GM23248 (cell line): ENCODE measurements at places on chromosomes 5 and 9. TPM values are rescaled to one million over a fixed set of nuclear protein-coding genes. Genes with fewer than 3 reads are reported as not detected.
A peak's percentile ranks its signal among the peaks of the same experiment; 100 is the strongest.

- H3K27ac ChIP-seq = 0 out of 2 replicates have a peak overlapping the region, but pooled peaks have one; percentile 1
- peak; percentile 23 for DNase-seq
- no peaks in the 10 kb centered on the region; the same call in 1 of the 2 replicates for H3K36me3 ChIP-seq
- peaks cover 21% of the 10 kb centered on the region for H3K4me1 ChIP-seq
- no peak overlapping the region for H3K4me3 ChIP-seq
These were observed 14.2 kb upstream of the MXD3 start for GRCh38 chr5:177325868-177326381.

The CDH12 gene
- not detected in 2 replicates for polyA plus RNA-seq

- H3K4me1 ChIP-seq = peaks cover 34% of the 10 kb centered on the region
- peaks cover 2% of the 10 kb centered on the region; the same call in 1 of the 2 replicates for H3K36me3 ChIP-seq
- H3K27me3 ChIP-seq = no peaks in the 10 kb centered on the region
- H3K4me3 ChIP-seq = no peak overlapping the region
- H3K27ac ChIP-seq = peak overlapping the region; percentile 87
- no peak for DNase-seq
These were observed 2.9 kb downstream of the AKNA start for GRCh38 chr9:114384836-114385396.

DNA sequence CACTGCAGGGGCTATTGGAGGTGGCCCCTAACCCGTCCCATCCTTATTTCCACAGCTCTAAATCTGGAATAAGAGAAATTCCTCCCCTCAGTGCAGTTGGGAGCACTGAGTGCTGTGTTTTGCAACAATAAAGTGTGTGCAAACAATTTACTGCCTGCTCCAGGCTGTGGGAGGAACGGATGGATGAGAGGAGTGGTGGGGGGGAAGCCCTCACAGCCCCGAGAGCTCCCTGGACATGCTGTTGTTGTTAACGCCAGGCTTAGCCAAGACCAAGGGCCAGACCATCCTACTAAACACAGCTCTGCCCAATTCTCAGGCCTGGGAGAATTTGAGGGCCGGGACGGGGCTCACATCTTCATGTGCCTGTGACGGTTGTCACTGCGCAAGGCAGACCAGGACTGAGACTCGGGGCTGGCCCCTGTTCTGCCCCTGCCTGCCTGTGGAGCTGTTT lies 200.2 kb downstream of the DAB2IP start:
- H3K27me3 ChIP-seq = no peaks in the 10 kb centered on the region
- no peak for DNase-seq
- no peaks in the 10 kb centered on the region for H3K4me1 ChIP-seq
- no peak overlapping the region for H3K4me3 ChIP-seq
- H3K27ac ChIP-seq = no peak overlapping the region

DNA sequence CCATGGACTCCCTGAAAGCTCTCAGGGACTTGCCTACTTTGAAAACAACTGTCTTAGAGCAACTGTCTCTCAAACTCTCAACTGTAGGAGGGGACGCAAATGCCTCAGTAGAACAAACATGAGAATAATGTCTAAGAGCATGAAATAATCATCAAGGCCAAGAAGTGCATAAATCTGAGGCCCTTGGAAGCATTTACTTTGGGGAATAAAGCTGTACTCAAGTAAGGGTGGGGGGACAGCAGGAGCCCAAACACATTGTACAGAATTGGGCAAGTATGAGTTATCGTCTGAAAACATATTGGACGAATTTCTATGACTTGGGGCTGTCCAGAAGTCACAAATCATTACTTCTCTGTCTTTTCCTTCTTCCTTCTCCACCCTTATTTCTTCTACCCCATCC lies 96.3 kb upstream of the HMHB1 start:
- H3K36me3 ChIP-seq = no peaks in the 10 kb centered on the region
- no peaks in the 10 kb centered on the region for H3K27me3 ChIP-seq
- peaks cover 39% of the 10 kb centered on the region for H3K4me1 ChIP-seq
- no peak for DNase-seq
- no peak overlapping the region for H3K27ac ChIP-seq

- no peaks in the 10 kb centered on the region for H3K36me3 ChIP-seq
- H3K4me1 ChIP-seq = peaks cover 44% of the 10 kb centered on the region
- peak overlapping the region; percentile 49 for H3K4me3 ChIP-seq
- DNase-seq = peak; percentile 89
- peak overlapping the region; percentile 82 for H3K27ac ChIP-seq
- H3K27me3 ChIP-seq = no peaks in the 10 kb centered on the region
These were observed 185.8 kb downstream of the CD180 start for GRCh38 chr5:67010684-67011409.

DNA sequence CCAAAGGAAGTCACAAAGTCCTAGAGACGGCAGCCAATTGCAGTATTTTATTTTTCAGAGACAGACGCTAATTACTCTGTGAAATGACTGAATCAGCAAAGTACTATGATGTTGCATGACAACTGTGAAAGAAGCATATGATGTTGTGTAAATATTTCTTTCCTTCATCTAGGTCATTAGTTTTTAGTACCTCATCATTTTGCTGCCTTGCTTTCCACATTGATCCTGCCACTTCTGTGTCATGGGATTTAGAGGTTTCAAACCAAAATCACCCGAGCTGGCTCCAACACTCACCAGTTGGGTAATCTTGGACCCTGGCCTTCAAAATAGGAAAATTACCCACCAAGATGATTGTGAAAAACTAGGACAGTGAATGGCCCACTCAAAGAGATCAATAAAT lies 585.2 kb downstream of the ACTL7B start:
- no peaks in the 10 kb centered on the region for H3K36me3 ChIP-seq
- H3K4me1 ChIP-seq = peaks cover 10% of the 10 kb centered on the region
- H3K27me3 ChIP-seq = no peaks in the 10 kb centered on the region
- DNase-seq = no peak
- H3K27ac ChIP-seq = no peak overlapping the region
- no peak overlapping the region for H3K4me3 ChIP-seq

The NXNL2 gene
- polyA plus RNA-seq = 0.48 and 1.4 TPM in 2 replicates

The LCN15 gene
- polyA plus RNA-seq = not detected in 2 replicates

GRCh38 chr5:65902104-65902503 lies 24.3 kb upstream of the ERBIN start:
- H3K36me3 ChIP-seq = no peaks in the 10 kb centered on the region
- H3K4me1 ChIP-seq = no peaks in the 10 kb centered on the region
- H3K27ac ChIP-seq = no peak overlapping the region
- H3K27me3 ChIP-seq = no peaks in the 10 kb centered on the region
- DNase-seq = no peak
- H3K4me3 ChIP-seq = no peak overlapping the region

DNA sequence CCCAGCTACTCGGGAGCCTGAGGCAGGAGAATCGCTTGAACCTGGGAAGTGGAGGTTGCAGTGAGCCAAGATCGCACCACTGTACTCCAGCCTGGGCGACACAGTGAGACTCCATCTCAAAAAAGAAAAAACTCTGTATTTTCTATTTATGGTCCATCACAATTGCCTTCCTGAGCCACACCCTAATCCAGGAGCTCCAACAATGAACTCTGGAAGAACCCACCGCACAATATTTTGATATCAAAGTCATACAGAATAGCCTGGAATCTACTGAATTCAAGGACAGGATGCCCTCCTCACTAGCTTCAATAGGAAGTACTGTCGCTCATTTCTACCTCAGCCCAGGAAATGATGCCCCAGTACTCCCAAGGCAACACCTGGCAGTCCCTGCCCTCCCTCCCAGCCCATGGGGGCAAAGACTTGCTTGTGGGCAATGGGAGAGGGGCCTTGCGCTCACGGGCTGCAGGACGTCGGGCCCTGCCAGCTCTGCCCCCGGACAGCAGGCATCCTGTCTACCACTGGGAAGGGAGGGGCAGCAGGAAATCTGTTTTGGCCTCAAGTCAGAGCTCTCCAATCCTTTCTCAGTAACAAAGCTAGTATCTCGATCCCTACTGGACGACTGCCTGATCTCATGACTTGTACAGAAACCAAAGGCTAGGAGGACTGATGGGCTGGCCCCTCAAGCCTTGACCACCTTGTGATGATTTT lies 19.7 kb downstream of the UBAC1 start:
- no peaks in the 10 kb centered on the region for H3K4me1 ChIP-seq
- no peak overlapping the region for H3K4me3 ChIP-seq
- no peak for DNase-seq
- no peaks in the 10 kb centered on the region for H3K27me3 ChIP-seq

The SLC36A3 gene
- not detected in 2 replicates for polyA plus RNA-seq

GRCh38 chr5:16894236-16895057 lies 41.6 kb downstream of the MYO10 start:
- H3K27ac ChIP-seq = peak overlapping the region; percentile 64
- peak; percentile 78 for DNase-seq

GRCh38 chr5:65190328-65191053 lies 291.2 kb downstream of the ADAMTS6 start:
- peaks cover 52% of the 10 kb centered on the region for H3K4me1 ChIP-seq
- DNase-seq = peak; percentile 96
- H3K27me3 ChIP-seq = no peaks in the 10 kb centered on the region
- no peak overlapping the region for H3K4me3 ChIP-seq
- peak overlapping the region; percentile 98 for H3K27ac ChIP-seq

The ABCA1 gene
- polyA plus RNA-seq = 6.8 and 7.1 TPM in 2 replicates

DNA sequence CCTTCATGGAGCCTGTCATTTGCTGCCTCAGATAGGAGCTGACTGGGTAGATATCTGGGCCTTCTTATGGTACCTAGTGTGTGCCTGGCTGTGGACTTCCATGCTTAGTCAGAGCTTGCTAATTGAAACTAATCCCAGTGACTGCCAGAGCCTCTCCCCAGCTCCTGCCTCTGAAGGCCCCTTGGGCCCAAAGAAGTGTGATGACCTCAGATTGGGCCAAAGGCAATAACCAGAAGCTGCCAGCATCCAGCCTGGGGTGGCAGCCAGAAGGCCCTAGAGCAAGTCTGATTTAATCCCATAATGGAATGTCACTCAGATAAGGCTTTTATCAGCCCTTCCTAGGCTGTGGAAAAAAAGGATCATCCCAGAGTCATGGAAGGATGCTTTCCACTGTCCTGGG lies 17.1 kb upstream of the CDC23 start:
- H3K27me3 ChIP-seq = no peaks in the 10 kb centered on the region
- no peak overlapping the region for H3K4me3 ChIP-seq
- H3K4me1 ChIP-seq = 0 out of 2 replicates have a peak, but pooled peaks cover 13% of the 10 kb centered on the region
- no peak overlapping the region for H3K27ac ChIP-seq
- peak; percentile 73 for DNase-seq

- H3K4me3 ChIP-seq = no peak overlapping the region
- H3K4me1 ChIP-seq = no peaks in the 10 kb centered on the region
- no peaks in the 10 kb centered on the region for H3K36me3 ChIP-seq
- DNase-seq = no peak
- no peaks in the 10 kb centered on the region for H3K27me3 ChIP-seq
These were observed 9.4 kb downstream of the C9orf72 start for GRCh38 chr9:27563738-27564430.

The SHISAL2B gene
- not detected in 2 replicates for polyA plus RNA-seq

DNA sequence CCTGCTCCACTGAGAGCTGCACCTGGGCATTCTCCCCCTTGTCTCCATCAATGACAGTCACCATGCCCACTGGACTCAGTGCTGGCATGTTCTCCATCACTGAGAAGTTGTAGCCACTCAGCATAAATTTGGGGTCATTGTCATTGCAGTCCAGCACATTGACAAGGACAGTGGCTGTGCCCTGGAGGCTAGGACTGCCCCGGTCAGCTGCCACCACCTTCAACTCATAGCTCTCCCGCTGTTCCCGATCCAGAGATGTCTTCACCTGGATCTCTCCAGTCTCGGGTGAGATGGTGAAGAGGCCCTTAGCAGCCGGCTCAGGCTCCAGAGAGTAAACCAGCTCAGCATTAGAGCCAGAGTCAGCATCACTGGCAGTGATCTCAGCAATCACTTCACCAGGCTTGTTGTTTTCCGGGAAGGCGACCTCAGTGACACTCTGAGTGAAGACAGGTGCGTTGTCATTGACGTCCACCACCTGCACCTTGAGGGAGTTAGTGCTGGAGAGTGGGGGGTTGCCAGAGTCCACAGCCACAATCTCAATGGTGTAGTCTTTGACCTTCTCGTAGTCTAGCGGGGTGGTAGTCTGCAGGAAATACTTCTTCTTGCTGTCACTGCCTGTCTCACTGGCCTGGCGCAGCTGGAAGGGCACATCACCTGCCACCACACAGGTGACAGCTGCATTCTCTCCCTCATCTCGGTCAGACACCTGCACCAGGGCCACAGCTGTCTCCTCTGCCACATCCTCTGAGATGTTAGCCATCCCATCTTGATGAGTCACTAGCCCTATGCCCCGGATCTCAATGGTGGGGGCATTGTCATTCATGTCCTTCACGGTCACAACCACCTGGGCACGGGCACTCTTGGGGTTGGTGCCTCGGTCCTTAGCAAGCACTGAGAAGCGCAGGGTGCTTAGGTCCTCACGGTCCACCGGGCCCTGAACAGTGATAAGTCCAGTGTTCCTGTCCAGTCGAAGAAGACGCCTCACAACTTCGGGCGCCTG lies 13.5 kb downstream of the PCDH1 start:
- no peaks in the 10 kb centered on the region for H3K36me3 ChIP-seq
- no peak for DNase-seq
- H3K27ac ChIP-seq = no peak overlapping the region
- H3K4me1 ChIP-seq = no peaks in the 10 kb centered on the region
- H3K27me3 ChIP-seq = peaks cover 5% of the 10 kb centered on the region
- no peak overlapping the region for H3K4me3 ChIP-seq

DNA sequence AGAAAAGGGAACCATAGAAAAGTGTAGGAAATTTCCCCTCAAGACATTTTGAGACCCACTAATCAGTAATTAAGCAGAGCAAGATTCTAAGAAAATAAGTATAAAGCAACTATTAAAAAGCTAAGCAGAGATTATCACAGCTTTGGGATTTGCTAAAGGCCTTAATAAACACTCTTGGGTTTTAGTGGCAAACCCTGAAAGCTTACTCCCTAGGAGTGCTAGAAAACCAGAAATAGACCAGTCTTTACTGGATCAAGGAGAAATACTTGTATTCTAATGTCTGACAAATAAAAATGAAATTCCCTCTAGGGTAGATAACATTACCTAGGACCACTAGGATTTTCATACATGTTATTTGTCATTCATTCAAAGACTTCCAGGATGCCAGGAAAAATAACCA lies 510.8 kb downstream of the SPATA31D1 start:
- no peak for DNase-seq
- peaks cover 33% of the 10 kb centered on the region for H3K27me3 ChIP-seq
- no peaks in the 10 kb centered on the region for H3K36me3 ChIP-seq

The SARDH gene
- polyA plus RNA-seq = 0.16 and 0.30 TPM in 2 replicates

The CRHBP gene
- not detected in 2 replicates for polyA plus RNA-seq

- H3K4me1 ChIP-seq = peaks cover 14% of the 10 kb centered on the region; the same call in 1 of the 2 replicates
- DNase-seq = peak; percentile 16
- H3K27ac ChIP-seq = no peak overlapping the region
- no peaks in the 10 kb centered on the region for H3K27me3 ChIP-seq
- H3K36me3 ChIP-seq = no peaks in the 10 kb centered on the region
These were observed 4.1 kb upstream of the SMU1 start for GRCh38 chr9:33080534-33080933.

- no peaks in the 10 kb centered on the region for H3K27me3 ChIP-seq
- no peak overlapping the region for H3K27ac ChIP-seq
- DNase-seq = no peak
- peaks cover 33% of the 10 kb centered on the region for H3K4me1 ChIP-seq
- no peaks in the 10 kb centered on the region for H3K36me3 ChIP-seq
- H3K4me3 ChIP-seq = no peak overlapping the region
These were observed 52.2 kb downstream of the SGCD start for GRCh38 chr5:156379206-156379605.

The PRSS3 gene
- polyA plus RNA-seq = 48.2 and 53.3 TPM in 2 replicates

The NME5 gene
- not detected in 2 replicates for polyA plus RNA-seq
